ENCODE measurements at places on chromosomes 16 and 17. TPM values are rescaled to one million over a fixed set of nuclear protein-coding genes. Genes with fewer than 3 reads are reported as not detected.

GRCh38 chr17:64992325-64992802 is 64.2 kb downstream of the GNA13 start:
- DNase-seq, result peak; percentile 98

GRCh38 chr16:4936991-4937781 is at the start of gene PPL:
Gene PPL, minus strand, starts transcription at chr16:4937148. Its CDS starts 103 bp downstream, at chr16:4937045.
- peak; percentile 78 for DNase-seq

DNA sequence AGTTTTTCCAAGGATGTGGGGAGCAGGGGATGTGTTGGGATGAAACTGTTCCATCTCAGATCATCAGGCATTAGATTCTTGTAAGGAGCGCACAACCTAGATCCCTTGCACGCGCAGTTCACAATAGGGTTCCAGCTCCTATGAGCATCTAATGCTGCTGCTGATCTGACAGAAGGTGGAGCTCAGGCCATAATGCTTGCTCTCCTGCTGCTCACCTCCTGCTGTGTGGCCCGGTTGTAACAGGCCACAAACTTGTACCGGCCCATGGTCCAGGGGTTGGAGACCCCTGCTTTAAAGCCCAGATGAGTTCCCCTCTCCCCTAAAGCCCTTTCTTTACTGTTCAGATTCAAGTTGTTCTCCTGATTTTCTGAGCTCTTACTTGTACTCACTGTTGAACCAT is 44.8 kb downstream of the RNF135 start:
- DNase-seq, result no peak

DNA sequence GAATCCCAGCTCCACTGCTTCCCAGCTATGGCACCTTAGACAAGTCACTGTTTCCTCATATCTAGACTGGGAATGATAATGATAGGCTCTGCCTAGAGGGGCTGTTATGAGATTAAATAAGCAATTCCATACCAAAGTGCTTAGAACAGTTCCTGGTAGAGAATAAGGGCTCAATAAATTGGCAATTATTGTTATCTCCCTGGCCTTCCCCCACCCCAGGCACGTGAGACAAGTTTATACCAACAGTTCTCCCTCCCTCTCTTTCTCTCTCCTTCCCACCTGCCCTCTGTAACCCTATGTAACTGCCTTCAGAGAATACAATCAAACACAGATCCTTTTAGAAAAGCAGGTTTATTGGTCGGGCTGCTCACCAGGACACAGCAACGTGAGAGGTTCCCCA is 13.9 kb upstream of the STAT3 start:
- no peak for DNase-seq

DNA sequence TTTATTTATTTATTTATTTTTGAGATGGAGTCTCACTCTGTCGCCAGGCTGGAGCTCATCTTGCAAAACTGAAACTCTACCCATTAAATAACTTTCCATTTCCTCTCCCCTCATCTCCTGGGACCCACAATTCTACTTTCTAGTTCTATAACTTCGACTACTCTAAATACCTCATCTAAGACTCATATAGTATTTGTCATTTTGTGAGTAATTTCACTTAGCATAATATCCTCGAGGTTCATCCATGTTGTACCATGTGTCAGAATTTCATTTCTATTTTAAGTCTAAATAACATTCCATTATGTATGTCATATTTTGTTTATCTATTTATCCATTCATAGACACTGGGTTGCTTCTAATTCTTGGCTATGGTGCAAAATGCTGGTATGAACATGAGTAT is 5.1 kb upstream of the NT5M start:
- no peak for DNase-seq

DNA sequence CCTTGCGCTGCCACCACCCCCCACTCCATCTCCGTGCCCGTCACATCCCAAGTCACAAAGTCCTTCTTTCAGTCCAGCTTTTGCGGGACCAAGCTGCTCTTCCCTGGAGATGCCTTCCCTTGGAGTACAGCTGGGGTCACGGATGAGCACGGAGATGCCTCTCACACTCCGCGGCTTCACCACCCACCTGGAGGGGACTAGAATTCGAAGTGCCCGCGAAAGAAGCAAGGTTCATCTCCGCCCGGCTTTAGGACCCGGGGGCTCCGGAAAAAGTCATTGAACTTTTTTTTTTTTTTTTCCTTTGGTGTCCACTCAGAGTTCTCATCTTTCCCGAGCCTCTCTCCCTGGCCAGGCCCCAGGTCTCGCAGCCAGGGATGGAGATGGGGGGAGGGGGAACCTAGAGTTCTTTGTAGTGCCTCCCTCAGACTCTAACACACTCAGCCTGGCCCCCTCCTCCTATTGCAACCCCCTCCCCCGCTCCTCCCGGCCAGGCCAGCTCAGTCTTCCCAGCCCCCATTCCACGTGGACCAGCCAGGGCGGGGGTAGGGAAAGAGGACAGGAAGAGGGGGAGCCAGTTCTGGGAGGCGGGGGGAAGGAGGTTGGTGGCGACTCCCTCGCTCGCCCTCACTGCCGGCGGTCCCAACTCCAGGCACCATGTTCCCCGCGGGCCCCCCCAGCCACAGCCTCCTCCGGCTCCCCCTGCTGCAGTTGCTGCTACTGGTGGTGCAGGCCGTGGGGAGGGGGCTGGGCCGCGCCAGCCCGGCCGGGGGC is at the start of gene FKBP10:
FKBP10 (plus strand) TSS at position 624 of the 771 bp plus-strand sequence; CDS start at position 655, 31 bp downstream.
- peak; percentile 76 for DNase-seq

- DNase-seq, result no peak
Observed at GRCh38 chr17:61856035-61856434, 7.3 kb downstream of the BRIP1 start.

GRB7 gene
- 14.6 TPM for total RNA-seq

TPPP3 gene
- not detected for total RNA-seq

DNA sequence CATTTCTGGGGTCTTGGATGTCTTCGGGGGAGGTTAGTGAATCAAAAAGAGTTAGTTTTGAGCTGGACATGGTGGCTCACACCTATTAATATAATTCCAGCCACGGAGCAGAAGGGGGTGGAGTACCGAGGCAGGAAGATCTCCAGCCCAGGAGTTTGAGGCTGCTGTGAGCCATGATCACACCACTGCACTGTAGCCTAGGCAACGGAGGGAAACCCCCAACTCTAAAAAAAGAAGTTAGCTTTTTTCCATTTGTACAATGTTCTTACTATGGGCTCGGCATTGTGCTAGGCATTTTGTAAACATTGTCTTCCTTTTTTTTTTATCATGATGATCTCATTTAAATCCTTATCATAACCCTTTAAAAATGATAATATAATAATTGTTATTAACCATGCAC is 8.3 kb upstream of the SNF8 start:
- no peak for DNase-seq

- DNase-seq, result no peak
Observed at GRCh38 chr16:17128791-17129190, 342.0 kb downstream of the XYLT1 start.

ENPP7 gene
- total RNA-seq, result not detected

SIRT7 gene
- total RNA-seq, result 15.5 TPM

- no peak for DNase-seq
Observed at GRCh38 chr17:77733576-77734296, 224.8 kb upstream of the TNRC6C start.

- DNase-seq, result peak; percentile 5
Observed at GRCh38 chr16:83561876-83562275, 245.9 kb upstream of the HSBP1 start.

- DNase-seq, result no peak
Observed at GRCh38 chr17:73166731-73167581, 2.1 kb downstream of the SSTR2 start.

GRCh38 chr17:78387977-78388941 is 9.8 kb downstream of the PGS1 start:
- DNase-seq, result no peak

FADS6 gene
- total RNA-seq, result not detected

G6PC1 gene
- total RNA-seq, result not detected

DNA sequence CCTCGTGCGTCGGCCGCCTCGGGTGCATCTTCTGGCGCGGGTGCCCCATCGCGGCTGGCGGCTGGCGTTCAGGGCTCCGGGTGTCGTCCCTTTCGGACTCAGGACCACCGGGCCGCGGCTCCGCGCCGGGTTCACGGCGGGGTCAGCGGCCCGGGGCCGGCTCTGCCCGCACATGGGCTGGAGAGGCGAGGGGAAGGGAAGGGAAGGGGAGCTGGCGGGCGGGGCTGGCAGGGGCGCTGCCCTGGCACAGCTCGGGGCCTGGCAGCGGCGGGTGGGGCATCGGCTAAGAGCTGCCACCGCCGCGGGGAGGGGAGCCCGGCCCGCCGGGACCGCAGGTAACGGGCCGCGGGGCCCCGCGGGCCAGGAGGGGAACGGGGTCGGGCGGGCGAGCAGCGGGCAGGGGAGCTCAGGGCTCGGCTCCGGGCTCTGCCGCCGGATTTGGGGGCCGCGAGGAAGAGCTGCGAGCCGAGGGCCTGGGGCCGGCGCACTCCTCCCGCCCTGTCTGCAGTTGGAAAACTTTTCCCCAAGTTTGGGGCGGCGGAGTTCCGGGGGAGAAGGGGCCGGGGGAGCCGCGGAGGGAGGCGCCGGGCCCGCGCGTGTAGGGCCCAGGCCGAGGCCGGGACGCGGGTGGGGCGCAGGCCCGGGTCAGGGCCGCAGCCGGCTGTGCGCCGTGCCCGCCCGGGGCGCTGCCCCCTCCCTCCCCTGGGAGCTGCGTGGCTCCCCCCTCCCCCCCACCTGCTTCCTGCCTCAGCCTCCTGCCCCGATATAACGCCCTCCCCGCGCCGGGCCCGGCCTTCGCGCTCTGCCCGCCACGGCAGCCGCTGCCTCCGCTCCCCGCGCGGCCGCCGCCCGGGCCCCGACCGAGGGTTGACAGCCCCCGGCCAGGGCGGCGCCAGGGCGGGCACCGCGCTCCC is 646 bp downstream of the HIC1 start:
- no peak for DNase-seq

DNA sequence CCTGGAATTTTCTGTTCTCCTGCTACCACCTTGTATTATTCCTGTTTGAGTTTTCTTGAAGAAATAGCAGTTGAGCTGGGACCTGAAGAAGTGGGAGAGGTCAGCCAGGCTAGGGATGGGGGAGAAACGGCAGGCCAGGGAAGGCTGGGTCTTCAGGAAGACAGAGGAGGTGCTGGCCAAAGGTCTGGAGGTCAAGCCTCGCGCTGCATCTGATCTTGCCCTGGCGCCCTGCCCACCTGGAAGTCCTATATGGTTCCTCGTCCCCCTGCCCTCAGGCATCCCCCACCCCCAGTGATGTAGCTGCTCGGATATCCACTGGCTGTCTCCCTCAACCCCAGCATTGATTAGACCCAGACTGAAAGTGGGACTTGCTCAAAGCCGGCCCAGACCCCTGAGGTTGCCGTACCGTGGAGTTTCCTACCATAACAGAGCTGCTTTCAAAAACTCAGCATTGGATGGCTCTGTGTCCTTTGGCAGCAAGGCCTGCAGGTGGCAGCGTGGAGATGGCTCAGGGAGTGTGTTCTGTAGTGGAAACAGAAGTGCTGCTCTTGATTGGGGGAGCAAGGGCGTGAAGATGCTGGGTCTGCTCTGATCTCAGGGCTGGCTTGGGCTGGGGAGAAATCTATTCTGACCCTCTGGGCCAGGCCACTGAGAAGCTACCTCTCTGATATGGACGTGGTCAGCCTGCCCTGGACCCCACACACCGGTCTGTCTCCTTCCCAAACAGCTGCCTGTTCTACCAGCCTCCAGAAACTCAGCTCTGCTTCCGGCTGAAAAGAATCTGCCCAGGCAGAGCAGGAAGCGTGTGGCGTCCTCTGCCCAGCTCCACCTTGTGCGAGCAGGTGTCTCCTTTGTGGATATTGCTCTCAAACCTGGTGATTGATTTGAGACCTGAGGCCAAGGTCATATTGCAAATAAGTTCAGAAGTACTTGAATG is 107.0 kb upstream of the CACNG5 start:
- DNase-seq, result peak; percentile 29

DNA sequence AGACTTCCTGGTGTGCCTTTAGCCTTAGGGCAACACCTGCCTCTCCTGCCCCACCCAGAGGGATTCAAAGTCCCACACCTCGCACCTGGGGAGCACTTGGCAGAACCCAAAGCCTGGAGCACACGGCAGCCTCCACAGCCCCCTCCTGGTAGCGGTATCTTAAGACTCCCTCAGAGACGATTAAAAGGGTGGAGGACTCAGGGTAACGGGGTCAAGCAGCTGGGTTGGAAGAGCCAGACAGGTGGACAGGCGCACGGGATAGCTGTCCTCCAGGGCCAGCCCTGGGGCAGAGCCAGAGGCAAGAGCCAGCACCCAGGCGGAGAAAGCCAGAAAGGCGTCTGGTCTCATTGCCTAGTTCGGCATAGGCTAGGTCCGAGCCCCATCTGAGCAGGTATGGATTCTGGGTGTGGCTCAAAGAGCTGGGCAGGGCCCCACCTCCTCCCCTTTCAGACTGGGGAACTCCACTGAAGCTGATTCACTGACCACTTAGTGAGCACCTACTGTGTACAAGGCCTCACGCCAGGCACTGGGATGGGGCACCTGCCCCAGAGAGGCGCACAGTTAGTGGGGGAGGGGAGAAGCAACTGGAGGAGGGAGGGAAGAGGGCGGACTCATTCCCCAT is 55.0 kb upstream of the MEAK7 start:
- peak; percentile 11 for DNase-seq

CSHL1 gene
- total RNA-seq, result not detected

- DNase-seq, result no peak
Observed at GRCh38 chr17:5667871-5668270, 83.6 kb upstream of the NLRP1 start.

CCL11 gene
- total RNA-seq, result not detected

DNA sequence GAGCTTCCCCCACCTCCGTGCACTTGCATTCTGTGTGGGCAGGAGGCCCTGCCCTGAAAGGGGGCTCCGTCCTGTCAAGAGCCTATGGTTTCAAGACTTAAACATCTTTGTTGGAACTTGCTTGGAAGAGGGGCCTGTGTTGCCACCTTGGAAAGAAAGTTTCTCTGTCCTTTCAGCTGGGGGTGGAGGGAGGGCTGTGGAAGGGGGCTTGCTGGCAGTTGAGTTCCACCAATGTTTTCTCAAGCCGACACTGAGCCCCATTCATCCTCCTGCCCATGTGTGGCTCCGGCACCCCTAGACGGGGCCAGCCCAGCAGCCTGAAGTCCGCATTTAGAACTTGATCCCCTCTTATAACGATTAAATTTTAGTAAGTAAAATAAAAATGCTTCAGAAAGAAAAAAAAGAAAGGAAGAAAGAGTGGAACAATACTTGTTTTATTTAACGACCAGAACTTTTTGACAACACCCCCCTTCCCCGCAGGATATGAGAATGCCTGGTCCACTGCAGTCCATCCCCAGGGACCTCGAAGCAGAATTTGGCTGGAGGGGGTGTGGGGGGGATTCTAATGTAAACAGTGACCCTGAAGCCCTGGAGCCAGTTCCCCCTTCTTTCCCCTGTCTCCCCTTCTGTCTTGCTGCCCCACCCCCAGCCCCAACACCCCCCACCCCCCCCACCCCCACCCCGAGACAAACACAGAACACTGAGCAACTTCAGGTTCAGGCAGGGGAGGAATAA is 26.9 kb upstream of the CLEC18A start:
- no peak for DNase-seq
